NCI-H226 (cell line): ENCODE measurements at places on chromosomes 3 and 15.

- no peak for DNase-seq
Observed at GRCh38 chr3:77342688-77343087, 302.8 kb downstream of the ROBO2 start.

- no peak for DNase-seq
Observed at GRCh38 chr3:37955918-37956707, 34.5 kb upstream of the VILL start.

DNA sequence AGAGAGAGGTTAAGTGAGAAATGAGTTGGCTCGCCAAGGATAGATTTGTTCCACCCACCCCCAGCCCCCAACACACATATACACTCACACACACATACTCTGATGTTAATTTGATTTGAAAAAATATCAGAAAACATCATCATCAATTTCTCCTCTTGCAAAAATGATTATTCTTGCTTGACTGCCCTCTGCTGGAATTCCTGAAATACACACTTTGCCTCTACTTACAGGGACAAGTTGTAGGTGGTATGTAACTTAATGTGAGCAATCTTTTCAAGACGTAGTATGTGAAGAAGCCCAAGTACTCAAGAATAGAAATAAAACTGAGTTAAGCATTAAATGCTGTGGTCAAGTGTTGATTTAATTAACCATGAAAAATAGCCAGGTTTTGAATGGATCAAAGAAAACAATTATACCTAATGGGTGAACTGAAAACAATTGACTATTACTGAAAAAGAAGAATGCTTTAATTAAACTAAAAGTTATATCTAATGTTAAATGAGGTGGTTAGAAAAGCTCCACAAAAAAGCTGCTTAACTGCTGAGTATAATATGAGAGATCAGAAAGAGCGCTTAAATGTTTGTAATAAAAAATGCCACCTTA, 46.6 kb upstream of the MDFIC2 start:
- no peak for DNase-seq

GRCh38 chr15:80977627-80978036, 12.0 kb downstream of the MESD start:
- DNase-seq: no peak

GRCh38 chr3:70726961-70727360, 414.5 kb upstream of the MDFIC2 start:
- DNase-seq: no peak

GRCh38 chr3:58068122-58068809, 60.0 kb downstream of the FLNB start:
- DNase-seq: no peak

- DNase-seq: peak; percentile 82
Observed at GRCh38 chr3:15629860-15630597, 28.5 kb downstream of the BTD start.

DNA sequence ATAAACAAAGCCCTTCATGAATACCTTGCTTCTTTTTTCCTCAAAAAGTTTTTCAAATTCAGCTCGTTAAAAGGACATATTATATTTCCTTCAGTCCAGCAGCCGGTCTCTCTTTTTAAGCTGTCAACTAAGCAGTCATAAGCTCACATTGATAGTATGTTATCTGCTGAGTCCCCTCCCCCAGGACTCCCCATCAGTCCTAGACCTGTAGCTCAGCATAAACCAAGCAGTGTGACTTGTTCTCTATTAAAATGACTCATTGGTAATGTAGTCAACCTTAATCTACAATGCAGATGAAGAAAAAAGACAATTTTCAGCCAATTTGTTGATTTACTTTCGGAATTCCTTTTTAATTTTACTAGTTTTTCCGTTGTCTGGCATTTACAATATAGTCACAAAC, 483.8 kb downstream of the MECOM start:
- DNase-seq: no peak

DNA sequence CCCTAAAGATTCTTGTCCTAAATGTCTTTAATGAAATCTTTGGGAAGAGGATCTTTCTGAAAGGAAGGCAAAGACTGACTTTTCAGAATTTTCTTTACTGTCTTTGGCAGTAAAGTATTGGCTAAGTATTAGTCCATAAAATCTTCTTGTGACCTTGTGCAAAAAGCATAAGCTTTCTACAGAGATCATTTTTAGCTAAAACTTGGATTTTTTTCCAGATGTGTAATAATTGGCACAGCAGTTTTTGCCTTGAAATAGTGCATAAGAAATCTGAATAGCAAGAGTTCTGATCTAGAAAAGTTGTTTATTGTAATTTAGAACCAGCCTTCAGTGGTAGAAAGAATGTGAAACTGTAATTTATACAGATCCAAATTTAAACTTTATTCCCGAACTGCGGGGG, 122.8 kb upstream of the CGNL1 start:
- no peak for DNase-seq

DNA sequence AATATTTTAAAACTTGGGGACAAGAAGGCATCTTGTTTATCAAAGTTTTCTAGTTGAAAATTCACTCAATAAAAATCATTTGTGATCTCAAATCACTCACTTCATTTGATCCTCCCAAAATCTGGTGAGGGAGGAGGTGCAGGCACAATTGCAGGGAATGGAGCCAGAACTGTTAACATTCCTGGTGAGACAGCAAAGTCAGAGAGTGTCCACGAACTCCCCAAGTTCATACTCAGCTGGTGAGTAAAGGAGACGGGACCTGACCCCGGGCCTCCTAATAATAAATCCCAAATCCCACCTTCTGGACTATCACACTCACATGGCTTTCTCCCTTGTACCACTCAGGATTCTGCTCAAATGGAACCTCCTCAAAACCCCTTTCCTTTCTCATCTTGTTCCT, 252.3 kb upstream of the LRTM1 start:
- no peak for DNase-seq

DNA sequence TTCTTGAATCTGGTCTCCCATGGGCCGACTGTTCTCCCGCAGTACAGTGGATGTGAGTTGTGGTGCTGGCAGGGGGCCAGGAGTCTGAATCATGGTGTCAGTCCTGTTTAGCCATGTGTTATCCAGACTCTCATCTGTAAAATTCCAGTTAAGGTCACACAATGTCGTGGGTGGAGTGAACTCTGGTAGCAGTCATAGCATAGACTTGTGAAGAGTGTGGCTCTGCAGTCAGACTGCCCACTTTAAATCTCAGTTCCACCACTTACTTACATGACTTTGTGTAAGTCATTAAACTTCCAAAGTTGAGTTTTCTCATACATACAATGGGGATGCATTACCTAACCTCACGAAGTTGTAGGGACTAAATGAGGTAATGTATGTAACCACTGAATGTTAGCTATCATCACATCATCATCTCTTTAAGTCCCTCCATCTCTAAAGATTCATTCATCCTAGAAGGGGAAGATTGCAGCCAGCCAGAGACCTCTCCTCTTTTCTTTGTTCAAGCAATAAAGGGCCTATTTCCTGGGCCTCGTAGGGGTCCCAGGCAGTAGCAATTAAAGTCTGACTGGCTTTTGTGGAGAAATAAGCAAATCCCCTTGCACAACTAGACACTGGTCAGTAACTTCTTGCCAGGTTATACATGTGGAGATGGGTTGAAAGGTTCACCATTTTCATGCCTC, 93.9 kb downstream of the PCCB start:
- peak; percentile 55 for DNase-seq

GRCh38 chr3:5456199-5456598, 268.7 kb downstream of the EDEM1 start:
- no peak for DNase-seq

- DNase-seq: no peak
Observed at GRCh38 chr15:66859688-66860253, 157.7 kb downstream of the SMAD6 start.

- no peak for DNase-seq
Observed at GRCh38 chr3:170465955-170466354, 47.3 kb downstream of the CLDN11 start.

- peak; percentile 53 for DNase-seq
Observed at GRCh38 chr3:122484985-122485384, 29.8 kb downstream of the KPNA1 start.

DNA sequence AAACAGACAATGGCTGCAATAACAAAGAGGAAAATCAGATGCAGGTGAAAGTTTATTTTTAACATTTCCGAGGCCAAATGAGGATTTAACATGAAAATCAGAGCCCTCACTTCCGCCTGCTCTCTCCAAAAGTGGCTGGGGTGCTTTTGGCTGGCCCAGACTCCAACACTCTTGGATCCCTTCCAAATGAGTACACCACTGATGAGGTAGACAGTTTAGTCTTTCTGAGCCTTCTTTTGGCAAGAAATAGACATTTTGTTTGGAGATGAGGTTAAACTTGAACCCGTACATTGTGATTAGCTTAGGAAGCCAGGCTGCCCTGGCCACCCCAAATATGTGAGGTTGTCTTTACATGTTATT, 51.0 kb upstream of the TRA2B start:
- DNase-seq: no peak

DNA sequence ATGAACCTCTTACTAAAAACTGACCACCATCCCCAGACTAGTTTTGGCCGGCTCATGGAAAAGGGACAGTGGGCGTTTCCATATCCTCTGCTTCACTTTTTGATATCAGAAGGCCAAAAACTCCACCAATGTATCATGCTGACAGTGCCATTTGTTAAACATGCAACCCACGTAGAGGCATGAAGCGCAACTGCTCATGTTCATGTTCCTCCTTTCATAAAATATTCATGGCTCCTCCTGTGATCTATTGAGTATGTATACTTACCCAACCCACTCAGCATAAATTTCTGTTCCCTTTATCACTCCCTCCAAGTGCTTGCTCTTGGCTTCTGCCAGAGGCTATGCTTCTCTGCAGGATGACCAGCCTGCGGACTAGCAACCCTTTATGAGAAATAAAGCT, 58.7 kb upstream of the TGFBR2 start:
- DNase-seq: no peak

DNA sequence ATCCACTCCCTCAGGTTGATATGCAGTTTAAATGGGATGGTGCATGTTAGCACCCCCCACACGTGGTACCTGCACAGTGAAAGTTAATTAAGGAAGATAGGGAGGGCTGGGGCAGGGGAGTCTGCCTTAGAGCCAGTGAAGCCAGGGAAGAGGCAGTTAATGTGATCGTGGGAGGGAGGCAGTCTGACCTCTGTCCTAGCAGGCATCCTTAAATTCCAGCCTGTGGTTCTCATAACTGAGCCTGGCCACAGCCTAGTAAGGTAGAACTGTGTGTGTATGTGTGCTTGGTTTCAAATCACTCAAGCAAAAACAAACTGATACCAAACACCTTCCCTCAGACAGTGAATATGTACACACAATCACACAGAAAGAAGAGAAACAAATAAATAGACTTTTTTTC, 319.1 kb upstream of the TLE3 start:
- DNase-seq: peak; percentile 29

DNA sequence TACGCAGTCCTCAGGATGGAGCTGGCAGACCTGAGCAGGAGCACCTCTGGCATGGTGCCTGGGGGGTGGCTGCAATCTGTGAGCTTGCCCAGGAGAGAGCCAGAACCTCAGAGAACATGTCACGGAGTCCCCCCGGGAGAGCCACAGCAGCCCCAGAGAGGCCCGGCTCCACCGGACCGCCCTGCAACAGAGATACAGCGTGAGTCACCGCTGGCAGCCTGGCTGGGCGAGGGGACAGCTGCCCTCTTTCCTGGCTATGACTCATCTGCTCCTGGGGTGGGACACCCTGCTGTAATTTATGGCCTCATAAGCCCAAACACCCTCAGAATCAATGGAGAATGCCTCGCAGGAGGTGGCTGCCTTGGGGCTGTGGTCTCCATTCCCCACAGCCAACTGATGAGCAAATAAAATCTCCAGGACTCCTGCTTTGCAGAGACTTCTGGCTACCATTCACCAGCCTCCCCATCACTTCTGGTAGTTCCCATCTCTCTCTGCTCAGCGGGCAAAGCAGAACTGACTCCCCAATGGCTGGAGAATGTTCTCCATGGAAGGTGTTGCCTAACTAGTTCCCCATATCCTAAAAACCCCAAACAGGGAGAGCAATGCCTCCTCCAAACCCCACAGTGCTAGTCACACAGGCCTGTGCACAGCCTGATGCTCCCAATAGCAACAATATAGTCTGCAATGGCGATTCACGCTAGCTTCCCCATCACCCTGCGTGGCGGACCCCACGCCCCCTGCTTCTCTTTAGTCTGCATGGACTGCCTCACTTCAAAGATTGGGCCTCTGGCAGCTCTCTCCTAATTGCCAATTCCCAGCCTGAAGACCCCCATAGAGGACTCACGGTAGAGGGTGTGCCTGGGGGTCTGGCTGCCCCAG, 21.6 kb downstream of the ACSBG1 start:
- peak; percentile 40 for DNase-seq

DNA sequence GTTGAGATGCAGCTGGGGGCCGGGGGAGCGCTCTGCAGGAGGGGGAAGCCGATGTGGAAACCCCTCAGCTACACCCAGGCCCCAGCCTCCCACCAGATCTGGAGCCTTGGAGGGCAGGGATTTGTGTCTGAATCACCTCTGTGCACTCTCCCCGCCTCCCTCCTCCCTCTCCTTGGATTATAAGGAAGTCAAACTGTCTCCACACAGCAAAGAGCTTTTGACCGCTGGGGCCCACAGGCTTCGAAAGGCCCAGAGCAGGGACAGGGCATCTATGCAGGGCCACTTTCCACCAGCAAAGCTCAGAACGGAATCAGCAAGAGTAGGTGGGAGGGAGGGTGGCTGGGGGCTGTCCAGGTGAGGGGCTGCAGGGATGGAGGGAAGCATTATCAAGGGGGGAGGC, 68.9 kb downstream of the IQSEC1 start:
- DNase-seq: no peak

GRCh38 chr3:150345021-150345538, 63.0 kb upstream of the TSC22D2 start:
- peak; percentile 98 for DNase-seq

GRCh38 chr15:40925863-40926658, 3.1 kb upstream of the DLL4 start:
- no peak for DNase-seq

DNA sequence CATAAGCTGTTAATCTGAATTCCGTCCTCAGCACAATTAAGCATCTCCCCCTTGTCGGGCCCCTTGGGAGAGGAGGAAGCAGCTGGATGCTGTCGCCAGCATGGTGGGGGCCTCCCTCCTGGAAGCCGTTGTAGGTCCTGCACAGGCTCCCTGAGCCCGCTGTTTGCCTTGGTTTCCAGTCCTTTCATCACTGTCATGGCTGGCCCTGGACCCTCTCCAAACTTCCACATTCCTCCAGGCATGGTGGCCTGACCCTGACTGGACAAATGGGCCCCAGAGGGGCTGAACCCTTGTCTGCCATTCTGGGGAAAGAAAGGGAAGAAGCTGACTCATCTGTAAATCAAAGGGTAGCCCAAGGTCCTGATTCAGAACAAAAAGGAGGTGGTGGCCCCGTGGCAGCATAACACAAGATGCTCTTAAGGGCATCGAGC, 300.5 kb upstream of the LRRFIP2 start:
- DNase-seq: no peak
